ENCODE measurements at places on chromosomes 6 and 20. TPM values are rescaled to one million over a fixed set of nuclear protein-coding genes. Genes with fewer than 3 reads are reported as not detected.

DNA sequence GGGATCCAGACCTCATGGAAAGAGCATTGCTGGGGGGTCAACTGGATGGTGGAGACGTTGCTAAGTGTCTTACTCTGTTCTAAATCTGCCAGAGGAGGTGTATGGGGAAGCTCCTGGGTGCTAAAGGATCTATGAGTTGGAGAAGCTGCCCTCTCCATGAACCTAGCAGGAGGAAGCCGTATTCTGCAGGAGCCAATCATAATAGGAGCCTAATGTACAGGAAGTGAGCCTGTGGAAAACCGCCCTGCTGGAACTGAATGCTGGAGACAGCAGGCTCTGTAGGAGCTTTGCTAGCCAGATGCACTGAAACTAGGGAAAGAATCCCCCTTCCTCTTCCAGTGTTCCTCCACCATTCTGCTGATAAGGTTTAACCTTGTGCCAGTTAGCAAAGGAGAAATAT lies 10.9 kb downstream of the CASP8AP2 start:
- DNase-seq: no peak
- H3K36me3 ChIP-seq: peaks cover 35% of the 10 kb centered on the region
- no peak overlapping the region for H3K27ac ChIP-seq
- H3K4me3 ChIP-seq: no peak overlapping the region
- H3K4me1 ChIP-seq: no peaks in the 10 kb centered on the region

GRCh38 chr6:17705428-17705777 lies 1.3 kb downstream of the NUP153 start:
- peak overlapping the region; percentile 93 for H3K27ac ChIP-seq
- no peak for DNase-seq
- H3K4me1 ChIP-seq: no peaks in the 10 kb centered on the region
- no peaks in the 10 kb centered on the region for H3K36me3 ChIP-seq
- peak overlapping the region; percentile 88 for H3K4me3 ChIP-seq

GRCh38 chr20:14234666-14235295 lies 102.6 kb downstream of the FLRT3 start:
- H3K4me3 ChIP-seq: no peak overlapping the region
- no peaks in the 10 kb centered on the region for H3K27me3 ChIP-seq
- H3K4me1 ChIP-seq: no peaks in the 10 kb centered on the region
- H3K27ac ChIP-seq: no peak overlapping the region

- no peak for DNase-seq
- no peaks in the 10 kb centered on the region for H3K27me3 ChIP-seq
- H3K36me3 ChIP-seq: no peaks in the 10 kb centered on the region
- no peak overlapping the region for H3K4me3 ChIP-seq
Observed at GRCh38 chr6:25012657-25013056, 76.9 kb upstream of the RIPOR2 start.

DNA sequence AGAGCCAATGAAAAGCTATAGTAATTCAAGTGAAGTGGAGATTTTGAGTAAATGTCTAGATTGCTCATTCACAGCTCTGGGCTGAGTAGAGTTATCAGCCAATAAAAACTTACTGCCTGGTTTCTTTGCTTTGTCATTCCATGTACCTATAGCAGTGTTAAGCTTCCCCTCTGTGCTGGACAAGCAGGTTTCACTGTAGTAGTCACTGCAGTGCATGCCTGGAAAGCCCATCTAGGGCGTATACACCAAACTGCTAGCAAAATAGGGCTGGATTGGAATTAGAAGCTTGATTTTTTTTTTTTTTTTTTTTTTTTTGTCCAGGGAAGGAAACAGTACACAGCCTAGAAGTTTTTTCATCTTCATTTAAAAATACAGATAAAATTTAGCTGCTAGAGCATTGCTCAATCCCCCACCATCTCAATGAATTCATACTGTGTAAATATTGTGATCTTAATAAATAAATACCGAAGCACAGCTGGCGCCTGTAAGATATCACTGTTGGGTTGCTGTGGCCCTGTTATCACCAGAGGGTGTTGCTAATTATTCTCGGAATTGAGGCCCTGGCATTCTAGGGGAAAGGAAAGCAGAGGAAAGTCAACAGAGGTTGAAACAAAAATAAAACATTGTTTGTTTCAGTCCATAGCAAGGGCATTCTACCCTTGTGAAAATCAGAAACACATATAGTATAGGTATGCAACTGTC lies 968.5 kb upstream of the GJE1 start:
- no peaks in the 10 kb centered on the region for H3K27me3 ChIP-seq
- no peak overlapping the region for H3K4me3 ChIP-seq
- no peaks in the 10 kb centered on the region for H3K36me3 ChIP-seq
- DNase-seq: no peak
- H3K4me1 ChIP-seq: peaks cover 7% of the 10 kb centered on the region

DNA sequence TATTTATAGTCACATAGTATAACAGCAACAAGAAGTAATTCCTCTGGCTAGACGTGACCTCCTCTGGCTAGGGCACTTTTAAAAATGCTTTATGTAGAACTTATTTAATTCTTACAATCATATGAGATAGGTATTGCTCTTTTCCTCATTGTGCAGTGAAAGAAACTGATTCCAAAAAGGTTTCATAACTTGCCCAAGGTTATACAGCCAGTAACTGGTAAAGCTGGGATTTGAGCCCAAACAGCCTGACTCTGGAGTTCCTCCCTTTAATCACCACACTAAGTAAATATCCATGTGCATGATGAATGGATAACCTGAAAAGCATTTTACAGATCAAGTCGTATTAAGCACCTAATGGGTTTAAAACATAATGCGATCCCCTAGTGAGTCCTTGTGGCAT lies 214.6 kb downstream of the PRL start:
- H3K4me3 ChIP-seq: no peak overlapping the region
- H3K4me1 ChIP-seq: peaks cover 3% of the 10 kb centered on the region
- H3K27ac ChIP-seq: no peak overlapping the region
- H3K27me3 ChIP-seq: no peaks in the 10 kb centered on the region
- H3K36me3 ChIP-seq: no peaks in the 10 kb centered on the region

DNA sequence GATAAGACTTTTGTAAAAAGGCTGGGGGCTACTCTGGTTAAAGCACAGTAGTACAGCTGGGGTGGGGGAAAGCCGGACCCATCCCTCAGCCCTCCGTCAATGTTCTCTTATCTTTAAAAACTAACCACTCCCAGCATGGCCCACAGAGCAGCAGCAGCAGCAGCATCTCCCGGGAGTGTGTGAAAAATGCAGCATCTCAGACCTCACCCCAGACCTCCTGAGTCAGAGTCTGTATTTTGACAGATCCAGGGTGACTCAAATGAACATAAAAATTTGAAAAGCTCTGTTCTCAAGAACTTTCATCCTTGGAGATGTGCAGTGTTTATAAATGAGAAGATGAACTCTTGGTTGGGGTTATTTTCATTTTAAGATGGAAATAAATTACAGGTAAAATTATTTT lies 277.7 kb upstream of the ECI2 start:
- H3K4me3 ChIP-seq: no peak overlapping the region
- DNase-seq: no peak
- no peaks in the 10 kb centered on the region for H3K27me3 ChIP-seq
- H3K36me3 ChIP-seq: no peaks in the 10 kb centered on the region
- no peaks in the 10 kb centered on the region for H3K4me1 ChIP-seq

THBD gene
- 0.43 TPM for total RNA-seq

LHFPL5 gene
- not detected for total RNA-seq

RIPPLY2 gene
- 1.9 TPM for total RNA-seq

- H3K27ac ChIP-seq: no peak overlapping the region
- no peaks in the 10 kb centered on the region for H3K36me3 ChIP-seq
- no peak overlapping the region for H3K4me3 ChIP-seq
Observed at GRCh38 chr6:116366740-116367275, 3.9 kb upstream of the DSE start.

DNA sequence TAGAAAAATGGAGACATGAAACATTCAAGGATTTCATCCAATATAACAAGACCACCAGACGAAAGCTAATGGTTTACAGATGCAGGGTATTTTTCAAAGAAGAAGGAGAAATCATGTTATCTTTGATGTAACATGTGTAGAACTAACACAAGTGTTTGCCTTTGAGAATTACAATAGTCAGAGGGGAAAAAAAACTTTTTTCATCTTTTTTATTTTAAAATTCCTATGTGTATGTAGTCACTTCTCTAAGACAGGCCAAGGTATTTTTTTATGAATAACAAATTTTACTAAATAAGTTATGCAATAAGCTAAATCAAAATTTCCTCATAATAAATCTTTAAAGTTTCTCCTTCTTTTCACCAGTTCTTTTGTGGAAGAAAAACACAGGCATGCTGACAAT lies 161.4 kb downstream of the PDE7B start:
- H3K27ac ChIP-seq: no peak overlapping the region
- DNase-seq: no peak
- H3K36me3 ChIP-seq: no peaks in the 10 kb centered on the region
- H3K27me3 ChIP-seq: no peaks in the 10 kb centered on the region
- no peaks in the 10 kb centered on the region for H3K4me1 ChIP-seq

Data from H1 (cell line).